A549 (cell line): ENCODE measurements at places on chromosomes 5 and 9. TPM values are rescaled to one million over a fixed set of nuclear protein-coding genes. Genes with fewer than 3 reads are reported as not detected.

DNA sequence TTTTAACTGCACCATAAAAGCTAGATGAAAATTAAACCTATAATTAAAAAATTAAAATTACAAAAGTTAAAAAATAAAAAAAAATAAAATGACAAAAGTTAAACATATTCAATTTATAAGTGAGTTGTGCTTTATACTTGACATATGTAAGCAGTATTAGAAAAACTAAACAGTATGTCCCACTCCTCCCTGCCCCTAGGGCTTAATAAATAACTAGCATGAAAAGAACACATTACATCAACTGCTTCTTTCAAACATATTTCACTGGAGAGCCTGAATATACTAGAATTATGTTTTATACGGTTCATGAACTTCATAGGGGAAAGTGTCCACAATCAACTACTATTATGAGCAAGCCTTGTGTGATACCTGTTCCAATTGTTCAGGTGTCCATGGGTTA lies 47.6 kb downstream of the ECPAS start:
- no peak for DNase-seq

DNA sequence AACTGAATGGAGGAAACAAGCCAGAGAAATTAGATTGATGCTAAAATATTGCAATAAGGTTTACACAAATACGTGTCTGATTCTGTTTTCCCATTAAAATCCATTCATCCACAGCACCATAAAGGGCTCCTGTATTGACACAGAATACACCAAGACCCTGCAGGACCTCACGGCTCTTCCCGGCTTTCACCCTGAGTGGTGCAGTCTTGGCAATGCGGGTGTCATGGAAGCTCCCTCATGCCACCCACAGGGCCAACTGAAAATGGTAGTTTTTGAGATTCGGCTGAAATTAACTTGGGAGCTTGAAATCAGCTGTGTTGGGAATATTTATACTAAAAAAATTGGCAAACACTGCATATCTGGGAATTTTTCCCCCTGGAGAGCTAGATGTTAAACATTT lies 17.3 kb upstream of the EXOC3 start:
- DNase-seq = peak; percentile 47

- no peak for DNase-seq
These were observed 40.1 kb downstream of the DCAF10 start for GRCh38 chr9:37840560-37841194.

DNA sequence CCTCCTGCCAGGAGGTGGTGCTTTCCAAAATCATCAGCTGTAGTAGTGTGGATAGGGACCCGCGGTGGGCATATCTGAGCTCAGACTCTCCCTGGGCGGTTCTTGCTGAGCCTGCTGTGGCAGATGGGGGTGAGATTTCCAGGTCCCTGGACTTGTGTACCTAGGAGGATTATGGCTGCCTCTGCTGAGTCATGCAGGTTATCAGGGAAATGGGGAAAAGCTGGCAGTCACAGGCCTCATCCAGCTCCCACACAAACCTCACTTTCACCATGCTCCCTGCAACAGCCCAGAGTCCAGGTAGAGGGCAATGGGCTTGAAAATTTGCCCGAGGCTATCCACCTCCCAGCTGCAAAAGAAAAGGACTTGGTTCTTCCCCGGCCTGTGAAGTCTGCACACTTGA lies 23.4 kb upstream of the MAMDC2 start:
- DNase-seq = peak; percentile 2

DNA sequence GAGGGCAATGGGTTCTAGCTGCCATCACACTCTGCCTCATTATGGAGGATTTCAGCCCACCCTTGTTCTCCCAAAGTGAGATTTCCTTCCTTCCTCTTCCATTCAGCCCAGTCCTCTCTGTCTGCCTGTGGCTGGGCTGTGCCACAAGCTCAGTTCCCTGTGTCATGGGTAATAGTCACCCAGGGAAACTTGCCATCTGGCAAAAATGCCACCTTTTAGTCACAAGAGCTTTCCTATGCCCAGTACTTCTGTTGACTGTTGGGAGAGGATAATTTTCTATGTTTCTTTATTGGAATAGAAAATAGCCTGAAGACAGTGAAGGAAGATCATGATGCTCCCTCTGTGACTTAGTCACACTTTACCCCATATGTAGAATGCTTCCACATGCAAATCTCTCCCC lies 71.4 kb downstream of the TLR4 start:
- DNase-seq = no peak

- no peak for DNase-seq
These were observed 204.7 kb upstream of the WWC1 start for GRCh38 chr5:168086746-168087145.

DNA sequence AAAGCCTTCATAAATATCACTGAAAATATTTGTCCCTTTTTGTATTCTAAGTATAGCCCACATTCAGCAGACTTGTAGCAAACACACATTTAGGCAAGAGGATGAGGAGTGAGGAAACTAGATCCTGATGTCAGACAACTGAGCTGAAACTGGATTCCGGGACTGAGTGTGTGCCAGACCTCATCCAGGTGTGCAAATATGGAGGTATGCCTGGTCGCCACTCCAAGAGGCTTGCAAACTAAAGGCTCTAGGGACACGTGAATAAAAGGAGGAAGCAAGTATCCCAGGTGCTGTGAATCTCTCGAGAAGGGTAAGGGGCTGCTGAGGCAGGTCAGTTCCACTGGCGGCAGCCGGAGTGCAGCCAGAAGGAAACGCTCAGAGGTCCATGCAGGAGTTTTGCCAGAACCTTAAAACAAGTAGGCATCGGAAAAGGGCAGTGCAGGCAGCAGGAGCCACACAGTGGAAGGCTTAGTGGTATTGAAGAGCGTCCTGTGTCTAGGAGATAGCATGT lies 77.4 kb upstream of the ALDH1B1 start:
- no peak for DNase-seq

DNA sequence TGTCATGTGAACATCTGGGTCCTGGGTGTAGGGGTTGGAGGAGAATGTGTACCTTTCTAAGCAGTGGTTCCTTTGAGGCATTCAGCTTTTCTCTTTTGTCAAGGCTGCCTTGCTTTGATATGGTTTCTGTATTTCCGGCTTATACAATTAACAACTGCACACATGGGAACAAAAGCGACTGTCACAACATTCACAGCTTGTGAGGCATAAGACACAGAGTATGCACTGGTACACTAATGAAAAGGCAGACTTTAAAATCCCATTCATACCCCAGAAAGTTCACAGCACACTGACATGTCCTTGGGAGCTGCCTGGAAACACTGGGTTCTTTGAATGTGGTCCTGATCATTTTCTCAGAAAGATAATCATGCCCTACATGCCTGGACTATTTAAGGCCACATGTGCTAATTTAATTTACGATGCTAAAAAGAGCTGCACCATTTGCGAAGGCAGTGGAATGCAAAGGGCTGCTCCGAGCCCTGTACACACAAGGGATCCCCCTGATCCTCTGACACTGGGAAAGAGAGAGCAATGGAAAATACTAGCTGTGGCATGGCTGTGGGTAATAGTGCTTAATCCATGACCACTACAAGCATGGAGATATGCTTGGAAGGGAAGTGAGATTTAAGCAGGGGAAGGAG lies 131.8 kb downstream of the EFNA5 start:
- no peak for DNase-seq

DNA sequence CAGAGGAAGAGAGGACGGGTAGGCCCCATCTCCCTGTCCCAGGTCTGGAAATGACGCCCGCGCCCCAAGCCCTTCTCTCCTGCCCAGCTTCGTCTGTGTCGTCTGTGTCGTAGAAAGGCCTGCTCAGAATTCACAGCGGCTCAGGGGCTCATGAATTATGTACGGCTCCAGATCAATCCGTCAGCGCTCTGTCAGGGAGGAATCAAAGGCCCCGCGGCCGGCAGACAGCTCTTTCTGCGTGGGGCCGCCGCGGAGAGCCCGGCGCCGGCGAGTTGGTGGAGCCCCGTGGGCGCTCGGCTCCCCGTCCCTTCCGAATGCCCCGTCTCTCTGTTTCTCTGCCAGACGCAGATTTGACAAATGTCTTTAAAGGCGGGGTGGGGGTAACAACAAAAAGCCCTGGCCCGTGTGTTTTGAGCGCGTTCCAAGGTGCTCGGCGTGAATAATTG lies 83.8 kb upstream of the RAPGEF1 start:
- no peak for DNase-seq

DNA sequence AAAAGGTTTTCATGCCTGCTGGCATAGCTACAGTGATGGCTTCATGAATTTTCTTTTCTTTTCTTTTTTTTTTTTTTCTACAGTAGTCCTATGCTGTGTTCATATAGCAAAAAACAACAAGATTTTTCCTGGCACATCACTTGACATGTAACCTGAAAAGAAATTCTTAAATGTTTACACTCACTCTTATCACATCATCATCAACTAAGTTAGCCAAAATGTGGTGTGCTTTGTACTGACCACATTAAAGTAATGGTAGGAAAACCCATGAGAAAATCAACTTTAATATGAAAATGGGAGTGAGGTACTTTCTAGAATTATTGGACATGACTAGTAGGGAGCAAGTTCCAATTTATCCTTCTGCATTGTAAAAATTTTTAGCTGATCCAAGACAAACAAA lies 146.7 kb downstream of the SSBP2 start:
- DNase-seq = no peak

DNA sequence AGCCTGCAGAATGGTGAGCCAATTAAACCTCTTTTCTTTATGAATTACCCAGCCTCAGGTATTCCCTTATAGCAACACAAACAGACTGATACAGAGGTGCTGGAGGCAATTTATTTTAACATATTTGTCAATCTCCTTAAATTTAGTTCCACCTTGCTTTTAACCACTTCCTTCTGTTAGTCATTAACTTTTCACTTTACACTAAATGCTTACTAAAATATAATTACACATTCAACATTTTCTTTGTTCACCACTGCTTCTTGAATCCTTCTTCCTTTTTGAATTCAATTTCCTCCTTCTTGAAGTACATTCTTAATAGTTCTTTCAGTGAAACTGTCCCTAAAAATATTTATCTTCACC lies 39.4 kb downstream of the LYRM7 start:
- no peak for DNase-seq

DNA sequence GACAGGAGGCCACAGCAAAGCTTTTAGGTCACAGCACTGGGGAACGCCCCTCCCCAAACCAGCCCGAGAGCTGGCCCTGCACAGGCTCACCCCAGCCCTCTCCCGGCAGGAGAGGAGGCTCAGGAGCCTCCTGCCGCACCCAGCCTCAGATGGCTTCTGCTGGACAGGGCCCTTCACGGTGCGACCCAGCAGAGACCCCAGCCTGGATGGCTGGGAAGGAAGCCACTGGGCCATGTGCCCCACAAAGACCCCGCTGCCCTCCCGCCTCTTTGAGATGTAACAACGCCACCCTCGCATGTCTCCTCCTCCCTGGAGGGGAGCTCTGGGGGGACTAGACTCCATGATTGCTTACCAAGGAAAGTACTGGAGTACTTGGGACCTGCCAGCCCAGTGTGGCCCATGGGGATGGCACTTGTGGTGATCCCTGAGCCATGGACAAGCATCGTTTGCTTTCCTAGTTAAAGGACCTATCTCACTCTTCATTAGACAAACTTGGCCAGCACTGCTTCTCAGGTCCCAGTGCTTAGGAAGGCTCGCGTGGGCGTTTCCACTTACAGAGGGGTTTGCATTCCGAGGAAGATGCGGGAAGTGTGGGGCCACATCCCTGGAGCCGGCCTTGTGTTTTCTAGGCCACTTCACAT lies 9.0 kb downstream of the MYMK start:
- no peak for DNase-seq

- peak; percentile 89 for DNase-seq
These were observed at the start of gene IL11RA for GRCh38 chr9:34651876-34652601. Gene IL11RA, plus strand, starts transcription at chr9:34652185. Its CDS starts 3,033 bp downstream, at chr9:34655218.

DNA sequence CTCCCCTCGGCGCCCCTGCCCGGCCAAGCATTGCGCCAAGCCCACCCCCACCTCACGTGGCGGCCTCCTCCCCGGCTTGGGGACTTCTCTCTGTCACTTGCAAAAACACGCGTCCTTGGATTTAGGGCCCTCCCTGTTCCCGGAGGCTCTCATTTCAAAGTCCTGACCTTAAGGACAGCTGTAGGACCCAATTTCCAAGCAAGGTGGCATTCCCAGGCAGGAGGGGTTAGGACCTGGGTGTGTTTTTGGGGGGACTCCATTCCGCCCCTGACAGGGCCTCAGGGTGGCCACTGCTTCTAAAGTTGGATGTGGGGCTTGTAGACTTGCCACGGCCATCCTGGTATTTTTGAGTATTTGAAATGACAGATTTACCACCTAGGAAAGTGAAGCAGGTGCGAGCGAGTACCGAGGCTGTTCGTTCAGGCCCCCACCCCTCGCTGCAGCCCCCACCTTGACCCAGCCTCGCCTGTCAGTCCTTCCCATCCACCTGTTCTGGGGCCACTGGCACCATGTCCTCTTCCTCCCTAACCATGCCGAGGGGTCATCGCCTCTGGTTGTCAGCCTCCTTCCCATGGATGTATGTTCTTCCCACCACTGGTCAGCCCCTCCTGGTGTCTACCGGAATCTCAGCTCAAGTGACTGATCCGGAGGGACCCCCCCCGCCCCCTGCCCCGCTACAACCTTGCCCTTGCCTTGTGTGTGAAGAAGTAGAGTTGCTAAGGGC lies 52.4 kb downstream of the MRPL36 start:
- DNase-seq = no peak

GRCh38 chr5:109479260-109479860 lies 69.6 kb upstream of the PJA2 start:
- peak; percentile 5 for DNase-seq

GRCh38 chr5:173329491-173330337 lies 1.5 kb upstream of the STC2 start:
- DNase-seq = no peak

DNA sequence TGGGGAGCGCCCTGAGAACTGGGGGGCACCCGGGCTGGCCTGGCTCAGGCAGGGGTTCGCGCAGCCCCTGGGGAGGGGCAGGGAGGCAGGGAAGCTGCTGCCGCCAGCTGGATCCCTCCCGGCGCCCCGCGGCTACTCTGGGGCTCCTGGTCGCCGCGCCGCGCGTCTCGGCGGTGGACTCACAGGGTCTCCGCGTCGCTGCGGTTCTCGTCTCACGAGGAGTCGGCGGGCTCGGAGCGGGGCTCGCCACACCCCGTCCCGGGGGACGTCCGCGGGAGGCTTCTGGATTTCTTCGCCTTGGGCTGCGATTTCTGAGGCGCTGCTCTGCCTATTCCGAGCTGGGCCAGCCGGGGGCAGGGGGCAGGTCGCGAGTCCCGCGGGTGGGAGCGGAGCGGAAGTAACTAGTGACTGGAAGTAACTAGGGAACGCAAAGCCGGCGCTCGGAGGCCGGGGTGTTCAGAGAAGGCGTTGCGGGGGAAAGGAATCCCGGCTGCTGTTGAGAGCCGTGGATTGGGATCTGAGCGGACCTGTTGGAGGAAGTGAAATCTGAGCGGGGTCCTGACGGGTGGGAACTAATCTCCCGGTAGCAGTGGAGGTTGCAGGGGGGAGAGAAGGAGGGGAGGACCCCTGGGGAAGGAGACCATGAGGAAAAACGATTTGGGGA lies 511 bp downstream of the CYSTM1 start:
- peak; percentile 74 for DNase-seq

The RELL2 gene
- 5.0 to 6.5 TPM (median 6.5 TPM) in 3 replicates for polyA plus RNA-seq

The CDX1 gene
- not detected in 3 replicates for polyA plus RNA-seq

The CCDC152 gene
- not detected in 3 replicates for polyA plus RNA-seq

The SNCB gene
- polyA plus RNA-seq = 0.65 to 1.2 TPM (median 0.74 TPM) in 3 replicates
